ENCODE measurements at places on chromosomes 5 and 9. TPM values are rescaled to one million over a fixed set of nuclear protein-coding genes. Genes with fewer than 3 reads are reported as not detected.
A peak's percentile ranks its signal among the peaks of the same experiment; 100 is the strongest.

The S1PR3 gene
- polyA plus RNA-seq: 24.9 TPM

The NUTM2G gene
- polyA plus RNA-seq: 0.02 TPM

The C6 gene
- polyA plus RNA-seq: 71.2 TPM

The FRRS1L gene
- 0.91 TPM for polyA plus RNA-seq

The DNM1 gene
- polyA plus RNA-seq: 6.0 TPM

The GTF2H2 gene
- 5.3 TPM for polyA plus RNA-seq

The SPATA6L gene
- polyA plus RNA-seq: 0.59 TPM

The ADAMTS2 gene
- polyA plus RNA-seq: 7.0 TPM

The UAP1L1 gene
- 10.1 TPM for polyA plus RNA-seq

DNA sequence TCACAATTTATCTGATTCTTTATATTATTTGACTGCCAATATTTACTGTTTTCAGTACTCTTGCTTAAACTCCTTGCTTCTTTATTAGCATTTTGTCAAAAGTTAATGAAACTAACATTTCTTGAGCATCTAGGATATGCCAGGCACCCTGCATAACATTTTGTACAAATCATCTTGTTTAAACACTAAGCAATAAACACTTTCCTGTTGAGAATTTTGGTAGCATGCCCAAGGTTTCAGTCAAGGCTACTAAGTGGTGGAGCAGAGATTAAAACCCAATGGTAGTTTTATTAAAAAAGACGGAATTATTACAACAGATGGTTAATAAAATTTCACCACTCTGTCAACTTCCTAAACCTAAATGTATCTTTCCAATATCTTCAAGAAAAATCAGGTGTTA, 43.2 kb downstream of the SKIC3 start:
- DNase-seq: no peak

DNA sequence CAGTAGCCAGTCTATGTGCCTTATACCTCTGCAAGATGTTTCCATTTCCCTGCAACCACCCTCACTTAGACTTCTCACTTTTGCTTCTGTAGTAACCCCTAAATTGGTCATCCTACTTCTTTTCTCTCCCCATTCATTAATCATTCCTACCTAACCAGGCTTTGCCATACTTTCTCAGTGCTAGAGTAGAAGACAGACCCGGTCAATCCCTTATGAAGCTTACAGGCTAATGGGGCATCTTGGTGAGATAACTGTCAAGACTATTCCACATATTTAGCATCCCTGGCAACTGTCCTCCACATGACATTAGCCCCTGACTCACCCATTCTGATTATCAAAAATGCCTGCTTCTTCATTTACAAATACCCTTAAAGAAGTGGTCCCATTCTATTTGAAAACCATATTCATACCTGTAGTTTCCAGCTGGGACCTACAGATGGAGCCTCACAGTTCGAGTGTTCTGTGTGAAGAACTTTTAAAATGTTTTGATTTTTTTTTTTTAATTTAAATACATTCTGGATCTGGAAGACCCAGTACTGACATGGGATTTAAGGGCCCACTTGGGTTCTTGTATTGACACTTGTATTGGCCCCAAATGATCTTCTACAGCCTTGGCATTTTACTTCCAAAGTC, 21.0 kb downstream of the F2RL2 start:
- DNase-seq: no peak

GRCh38 chr5:40743771-40744170, 12.0 kb downstream of the TTC33 start:
- DNase-seq: no peak

- peak; percentile 44 for DNase-seq
Measured at GRCh38 chr9:114237781-114238180, 82.4 kb downstream of the COL27A1 start.

- DNase-seq: no peak
Measured at GRCh38 chr5:80216096-80216495, 39.8 kb downstream of the SERINC5 start.

DNA sequence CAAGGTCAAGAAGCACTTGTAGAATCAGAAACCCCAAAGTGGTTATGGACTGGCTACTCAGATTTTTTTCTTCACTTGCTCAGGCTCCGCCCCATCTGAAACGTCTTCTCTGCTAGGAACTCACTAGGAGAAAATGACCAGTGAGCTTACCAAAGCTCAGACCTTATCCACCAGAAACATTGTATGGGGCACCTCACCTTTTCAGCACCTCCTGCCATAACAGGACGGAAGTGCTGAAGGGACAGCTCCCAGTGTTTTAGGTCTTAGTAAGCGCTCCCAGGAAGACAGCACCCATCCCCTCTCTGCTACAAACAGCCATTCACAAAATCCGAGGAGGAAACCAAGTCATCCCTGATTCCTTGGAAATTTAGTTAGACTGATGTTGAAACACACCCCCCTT, 1.2 kb upstream of the GABRA1 start:
- no peak for DNase-seq

- no peak for DNase-seq
Measured at GRCh38 chr5:69331528-69332445, 814 bp downstream of the CCDC125 start.

GRCh38 chr9:72363908-72364678, 915 bp downstream of the ZFAND5 start:
- peak; percentile 89 for DNase-seq

DNA sequence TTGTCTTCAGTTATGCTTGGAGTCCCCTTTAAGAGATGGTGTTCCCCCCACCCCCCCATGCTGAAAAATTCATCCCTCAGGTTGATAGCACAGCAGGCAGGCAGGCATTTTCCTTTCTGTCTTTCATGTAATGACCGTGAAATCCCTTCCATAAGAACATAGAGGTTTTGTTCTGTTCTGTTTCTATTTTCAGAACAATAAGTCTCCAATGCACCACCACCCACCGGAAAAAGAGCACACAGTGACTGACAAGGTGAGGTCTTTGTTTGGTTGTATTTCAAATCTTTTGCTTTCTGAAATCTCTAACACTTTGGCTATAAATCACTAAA, 52.4 kb downstream of the DMRT2 start:
- no peak for DNase-seq

DNA sequence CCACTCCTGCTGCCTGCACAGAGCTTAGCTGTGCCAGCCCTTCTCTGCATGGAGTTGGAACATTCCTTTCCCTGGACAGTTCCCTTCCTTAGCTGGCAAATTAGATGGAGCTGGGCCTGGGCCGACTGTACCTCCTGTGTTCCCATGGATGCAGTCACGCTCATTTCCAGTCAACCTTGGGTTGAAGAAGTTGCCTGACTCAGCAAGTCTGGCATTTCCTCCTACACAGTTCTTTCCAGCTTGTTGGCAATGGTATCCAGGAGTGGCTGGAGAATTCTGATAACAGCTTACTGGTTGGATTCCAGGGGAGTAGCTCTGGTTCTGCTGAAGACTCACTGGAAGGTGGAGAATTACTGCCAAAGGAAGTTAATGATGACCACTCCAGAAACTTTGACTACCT, 9.2 kb upstream of the TAF1L start:
- DNase-seq: no peak

GRCh38 chr5:39019254-39019653, 54.9 kb downstream of the RICTOR start:
- DNase-seq: no peak

All from right cardiac atrium (tissue), 5 donors.